LNCaP clone FGC (cell line): ENCODE measurements at places on chromosomes 4 and X.

DNA sequence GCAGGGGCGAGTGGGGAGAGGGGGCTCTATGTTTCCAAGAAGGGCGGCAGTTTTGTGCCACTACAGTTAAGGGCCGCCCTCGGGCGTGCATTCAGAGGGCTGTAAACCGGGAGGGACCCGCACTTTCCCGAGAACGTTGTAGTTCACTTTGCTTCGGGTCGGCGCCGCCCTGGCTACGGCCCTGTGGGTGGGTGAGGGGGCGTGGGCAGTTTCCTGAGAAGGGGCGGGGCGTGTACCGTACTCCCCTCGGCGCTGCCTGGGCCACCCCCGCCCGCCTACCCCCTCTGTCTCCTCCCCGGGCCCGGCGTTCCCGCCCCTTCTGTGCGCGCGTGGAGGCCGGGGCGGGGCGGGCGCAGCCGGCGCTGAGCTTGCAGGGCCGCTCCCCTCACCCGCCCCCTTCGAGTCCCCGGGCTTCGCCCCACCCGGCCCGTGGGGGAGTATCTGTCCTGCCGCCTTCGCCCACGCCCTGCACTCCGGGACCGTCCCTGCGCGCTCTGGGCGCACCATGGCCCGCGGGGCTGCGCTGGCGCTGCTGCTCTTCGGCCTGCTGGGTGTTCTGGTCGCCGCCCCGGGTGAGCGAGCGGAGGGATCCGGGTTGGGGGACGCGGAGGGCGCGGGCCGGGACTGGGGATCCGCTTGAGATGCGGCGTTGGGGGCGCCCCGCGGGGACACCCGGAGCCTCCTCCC is at the start of gene CD99:
Gene CD99, plus strand, starts transcription at position 440 of the 687 bp plus-strand sequence. Its CDS starts 66 bp downstream, at position 506.
- DNase-seq: no peak

- DNase-seq: no peak
These were observed 143.5 kb downstream of the RAB28 start for GRCh38 chr4:13340672-13341071.

DNA sequence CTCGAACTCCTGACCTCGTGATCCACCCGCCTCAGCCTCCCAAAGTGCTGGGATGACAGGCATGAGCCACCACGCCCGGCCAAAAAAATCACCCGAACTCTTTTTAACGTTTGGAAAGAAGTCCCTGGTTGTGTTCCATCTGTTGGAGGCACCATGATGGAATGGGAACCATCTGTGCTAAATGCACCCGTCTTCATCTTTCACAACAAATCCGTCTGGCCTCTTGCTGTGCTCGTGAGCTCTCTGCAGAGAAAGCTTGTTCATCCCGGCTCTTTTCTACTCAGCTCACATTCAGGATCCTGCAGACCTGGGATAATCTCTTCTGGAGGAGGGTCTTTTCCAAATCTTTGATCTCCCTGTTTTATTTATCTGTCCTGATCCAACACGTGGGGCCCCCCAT is 188.8 kb downstream of the CRLF2 start:
- no peak for DNase-seq

GRCh38 chr4:39067451-39067850 is 5.4 kb downstream of the KLHL5 start:
- no peak for DNase-seq

DNA sequence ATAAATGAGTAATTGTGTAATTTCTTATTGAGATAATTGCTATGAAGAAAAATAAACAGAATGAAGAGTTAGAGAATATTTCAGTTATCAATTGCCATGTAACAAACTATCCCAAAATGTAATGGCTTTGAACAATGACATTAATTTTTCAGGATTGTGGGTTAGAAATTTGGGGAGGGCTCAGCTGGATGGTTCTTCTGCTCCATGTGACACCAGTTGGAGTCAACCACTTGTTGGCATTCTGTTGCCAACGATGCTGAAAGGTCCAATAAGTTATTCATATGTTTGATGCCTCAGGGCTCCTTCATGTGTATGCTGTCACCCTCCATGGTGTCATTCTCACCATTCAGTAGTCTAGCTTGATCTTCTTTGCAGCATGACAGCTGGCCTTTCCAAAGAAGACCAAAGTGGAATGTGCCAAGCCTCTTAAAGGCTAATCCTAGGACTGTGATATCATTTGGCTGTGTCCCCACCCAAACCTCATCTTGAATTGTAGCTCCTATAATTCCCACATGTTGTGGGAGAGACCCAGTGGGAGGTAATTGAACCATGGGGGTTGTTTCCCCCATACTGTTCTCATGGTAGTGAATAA is 20.9 kb upstream of the CCDC149 start:
- no peak for DNase-seq

GRCh38 chrX:74293343-74293946 is 10.5 kb upstream of the ZCCHC13 start:
- DNase-seq: peak; percentile 54
